Activated CD4-positive, alpha-beta T cell treated with anti-CD3 and anti-CD28 coated beads for 36 hours (primary cell): ENCODE measurements at places on chromosomes 7 and 10. TPM values are rescaled to one million over a fixed set of nuclear protein-coding genes. Genes with fewer than 3 reads are reported as not detected.

- no peak overlapping the region for H3K27ac ChIP-seq
- H3K27me3 ChIP-seq = peaks cover 2% of the 10 kb centered on the region
- H3K36me3 ChIP-seq = no peaks in the 10 kb centered on the region
- no peak overlapping the region for H3K4me3 ChIP-seq
Observed at GRCh38 chr10:126062131-126063032, 166.0 kb downstream of the FANK1 start.

GRCh38 chr7:92934096-92934495, 97.7 kb upstream of the CDK6 start:
- DNase-seq = no peak
- no peak overlapping the region for H3K27ac ChIP-seq
- no peaks in the 10 kb centered on the region for H3K4me1 ChIP-seq
- peaks cover 14% of the 10 kb centered on the region for H3K27me3 ChIP-seq
- no peak overlapping the region for H3K4me3 ChIP-seq

- H3K4me3 ChIP-seq = no peak overlapping the region
- H3K27me3 ChIP-seq = no peaks in the 10 kb centered on the region
- no peak for DNase-seq
- H3K4me1 ChIP-seq = peaks cover 9% of the 10 kb centered on the region
- H3K36me3 ChIP-seq = no peaks in the 10 kb centered on the region
- no peak overlapping the region for H3K27ac ChIP-seq
Observed at GRCh38 chr10:88157981-88158465, 294.6 kb downstream of the PTEN start.

DNA sequence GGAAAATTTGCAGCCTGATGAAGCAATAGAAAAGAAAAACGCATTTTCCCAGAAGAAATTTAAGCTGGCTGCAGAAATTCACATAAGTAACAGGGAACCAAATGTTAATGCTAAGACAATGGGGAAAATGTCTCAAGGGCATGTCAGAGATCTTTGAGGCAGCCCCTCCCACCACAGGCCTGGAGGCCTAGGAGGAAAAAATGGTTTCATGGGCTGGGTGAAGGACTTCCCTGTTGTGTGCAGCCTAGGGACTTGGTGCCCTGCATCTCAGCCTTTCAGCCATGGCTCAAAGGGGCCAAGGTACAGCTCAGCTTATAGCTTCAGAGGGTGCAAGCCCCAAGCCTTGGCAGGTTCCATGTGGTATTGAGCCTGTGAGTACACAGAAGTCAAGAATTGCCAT, 476.1 kb upstream of the DPP6 start:
- no peak for DNase-seq
- H3K4me3 ChIP-seq = no peak overlapping the region
- H3K27me3 ChIP-seq = no peaks in the 10 kb centered on the region
- no peaks in the 10 kb centered on the region for H3K4me1 ChIP-seq
- no peaks in the 10 kb centered on the region for H3K36me3 ChIP-seq

GRCh38 chr10:75165684-75166622, 44.6 kb upstream of the VDAC2 start:
- peak; percentile 24 for DNase-seq
- no peak overlapping the region for H3K4me3 ChIP-seq
- H3K27ac ChIP-seq = peak overlapping the region; percentile 89
- H3K4me1 ChIP-seq = peaks cover 31% of the 10 kb centered on the region
- no peaks in the 10 kb centered on the region for H3K27me3 ChIP-seq

DNA sequence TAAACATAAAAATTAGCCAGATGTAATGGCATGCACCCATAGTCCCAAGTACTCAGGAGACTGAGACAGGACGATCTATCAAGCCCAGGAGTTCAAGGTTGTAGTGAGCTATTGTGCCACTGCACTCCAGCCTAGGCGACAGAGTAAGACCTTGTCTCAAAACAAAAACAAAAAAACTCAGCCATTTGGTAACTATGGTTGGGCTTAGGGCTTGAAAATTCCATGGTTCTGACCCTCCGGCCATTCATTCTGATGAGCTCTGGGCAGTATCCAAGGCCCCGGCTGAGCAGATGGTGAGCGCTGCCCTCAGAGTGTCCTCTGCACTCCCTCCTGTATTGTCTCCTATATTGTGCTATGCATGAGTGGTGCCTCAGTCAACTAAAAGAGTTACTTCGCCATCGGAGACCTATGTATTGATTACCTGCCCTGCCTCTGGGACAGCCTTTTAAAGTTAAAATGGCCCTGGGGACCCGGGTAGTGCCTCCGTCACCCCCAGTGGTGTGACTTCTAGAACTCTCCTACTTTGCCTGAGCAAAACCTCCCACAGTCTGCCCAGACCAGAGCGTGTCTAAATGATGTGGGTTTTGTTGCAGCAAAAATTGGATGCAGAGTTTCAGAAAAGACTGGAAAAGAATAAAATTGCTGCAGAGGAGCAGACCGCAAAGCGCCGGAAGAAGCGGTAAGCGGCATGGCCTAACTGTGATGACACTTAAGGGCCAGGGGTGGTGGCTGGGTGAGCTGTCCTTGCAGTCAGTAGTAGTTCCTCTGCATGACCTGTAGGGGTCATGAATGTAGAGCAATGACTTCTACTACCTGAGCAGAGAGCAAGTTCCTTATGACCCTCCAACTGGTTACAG, 8.1 kb downstream of the PRKRIP1 start:
- H3K36me3 ChIP-seq = peaks cover 49% of the 10 kb centered on the region
- peaks cover 3% of the 10 kb centered on the region for H3K4me1 ChIP-seq
- H3K4me3 ChIP-seq = no peak overlapping the region
- H3K27ac ChIP-seq = peak overlapping the region; percentile 8
- H3K27me3 ChIP-seq = no peaks in the 10 kb centered on the region

GRCh38 chr7:102095321-102096011, 191.2 kb upstream of the SH2B2 start:
- H3K27me3 ChIP-seq = no peaks in the 10 kb centered on the region
- H3K36me3 ChIP-seq = peaks cover 2% of the 10 kb centered on the region

GRCh38 chr10:5532618-5533097, 7.9 kb downstream of the CALML3 start:
- no peaks in the 10 kb centered on the region for H3K4me1 ChIP-seq
- H3K36me3 ChIP-seq = no peaks in the 10 kb centered on the region
- H3K4me3 ChIP-seq = no peak overlapping the region
- H3K27me3 ChIP-seq = no peaks in the 10 kb centered on the region
- H3K27ac ChIP-seq = no peak overlapping the region

DNA sequence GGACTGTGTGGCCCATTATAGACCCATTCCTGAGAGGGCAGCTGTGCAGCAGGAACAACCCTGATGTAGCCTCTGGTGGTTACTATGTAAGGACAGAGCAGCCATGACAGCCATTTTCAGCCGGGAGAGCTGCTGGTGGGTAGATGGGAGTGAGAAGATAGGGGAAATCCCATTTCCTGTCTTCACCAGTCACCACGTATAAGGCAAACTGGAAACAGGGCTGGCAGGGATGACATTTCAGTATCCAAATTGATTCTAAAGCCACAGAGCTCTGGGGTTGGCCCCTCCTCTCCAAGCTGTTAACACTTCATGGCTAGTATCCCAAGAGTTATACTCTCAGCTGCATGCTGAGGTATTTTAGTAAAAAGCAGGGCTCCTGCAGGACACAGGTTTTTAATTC, 15.2 kb upstream of the FZD1 start:
- no peaks in the 10 kb centered on the region for H3K4me1 ChIP-seq
- H3K27ac ChIP-seq = no peak overlapping the region
- no peak for DNase-seq
- H3K27me3 ChIP-seq = peaks cover 2% of the 10 kb centered on the region

- peaks cover 3% of the 10 kb centered on the region for H3K36me3 ChIP-seq
- peaks cover 43% of the 10 kb centered on the region for H3K27me3 ChIP-seq
- DNase-seq = no peak
Observed at GRCh38 chr7:25861601-25862260, 290.3 kb upstream of the NFE2L3 start.

DNA sequence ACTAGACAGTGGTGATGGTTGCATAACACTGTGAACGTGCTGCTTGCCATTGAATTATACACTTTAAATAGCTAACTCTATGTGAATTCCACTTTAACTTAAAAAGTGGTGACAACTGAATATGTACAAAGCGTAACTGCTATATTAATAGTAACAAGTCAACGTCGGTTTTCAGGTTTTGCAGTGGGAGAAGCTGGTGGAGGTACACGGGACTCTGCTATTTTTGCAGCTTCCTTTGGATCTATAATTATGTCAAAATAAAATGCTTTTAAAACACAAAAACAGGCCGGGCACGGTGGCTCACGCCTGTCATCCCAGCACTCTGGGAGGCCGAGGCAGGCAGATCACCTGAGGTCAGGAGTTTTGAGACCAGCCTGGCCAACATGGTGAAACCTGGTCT, 21.0 kb downstream of the AP5Z1 start:
- H3K4me1 ChIP-seq = peaks cover 6% of the 10 kb centered on the region
- H3K27ac ChIP-seq = no peak overlapping the region
- H3K4me3 ChIP-seq = no peak overlapping the region
- no peaks in the 10 kb centered on the region for H3K27me3 ChIP-seq
- peaks cover 4% of the 10 kb centered on the region for H3K36me3 ChIP-seq

DNA sequence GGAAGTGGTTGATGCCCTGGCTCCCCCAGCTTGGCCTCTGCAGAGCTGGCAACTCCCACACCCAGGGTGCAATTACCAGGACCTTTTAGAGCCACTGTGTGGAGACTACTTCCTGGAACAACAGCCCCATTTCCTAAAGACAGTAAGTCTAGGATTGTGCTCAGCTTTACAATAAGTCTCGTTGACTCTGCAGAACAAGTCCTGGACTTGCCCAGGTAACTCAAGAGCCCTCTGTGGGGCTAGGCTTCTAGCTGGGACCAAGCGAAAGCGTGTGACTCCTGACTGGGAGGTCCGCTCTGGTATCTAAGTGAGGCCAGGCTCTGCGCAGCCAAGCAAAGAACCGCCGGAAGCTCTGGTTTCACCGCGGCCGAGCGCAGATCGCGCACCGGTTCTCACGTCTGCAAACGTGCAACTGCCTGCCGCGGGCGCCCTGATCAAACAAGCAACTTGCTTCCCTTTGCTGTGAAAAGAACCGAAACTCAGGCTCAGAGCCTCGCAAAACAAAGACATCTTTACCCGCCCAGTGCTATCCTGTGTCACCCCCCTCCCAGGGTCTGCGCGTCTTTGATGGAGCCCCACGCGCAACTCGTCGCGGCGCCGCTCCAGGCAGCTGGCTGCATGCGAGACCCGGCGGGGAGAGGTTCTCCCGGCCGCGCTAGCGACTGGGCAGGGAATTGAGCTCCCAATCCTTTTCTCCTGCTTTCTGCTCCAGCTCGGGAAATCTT, 4.4 kb upstream of the PDLIM1 start:
- H3K36me3 ChIP-seq = no peaks in the 10 kb centered on the region
- H3K27ac ChIP-seq = no peak overlapping the region
- H3K4me3 ChIP-seq = peak overlapping the region; percentile 43
- H3K27me3 ChIP-seq = peaks cover 28% of the 10 kb centered on the region
- peaks cover 13% of the 10 kb centered on the region for H3K4me1 ChIP-seq

GRCh38 chr7:68458010-68458908, 1140.0 kb upstream of the AUTS2 start:
- no peak overlapping the region for H3K4me3 ChIP-seq
- no peak overlapping the region for H3K27ac ChIP-seq
- no peaks in the 10 kb centered on the region for H3K27me3 ChIP-seq
- no peak for DNase-seq
- H3K4me1 ChIP-seq = no peaks in the 10 kb centered on the region

DNA sequence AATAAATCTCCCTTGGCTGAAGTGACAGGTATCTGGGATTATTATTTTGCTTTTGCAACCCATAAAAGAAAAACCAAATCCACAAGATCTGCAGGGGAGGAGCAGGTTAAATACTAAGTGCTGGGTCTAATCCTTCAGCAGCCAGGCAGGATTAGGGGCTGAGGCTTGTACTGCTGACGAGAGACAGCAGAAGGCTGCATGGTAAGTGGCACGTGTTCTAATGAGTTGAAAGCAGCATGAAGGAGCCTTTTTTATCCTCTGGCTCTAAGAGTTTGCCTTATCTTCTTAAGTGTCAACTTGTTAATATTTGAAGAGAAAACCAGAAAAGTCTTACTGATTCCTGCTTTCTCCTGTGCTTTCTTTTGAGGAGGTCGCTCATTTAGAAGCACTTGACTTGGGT, 50.0 kb downstream of the LYZL2 start:
- no peaks in the 10 kb centered on the region for H3K36me3 ChIP-seq
- no peak overlapping the region for H3K27ac ChIP-seq
- H3K4me1 ChIP-seq = peaks cover 3% of the 10 kb centered on the region

DNA sequence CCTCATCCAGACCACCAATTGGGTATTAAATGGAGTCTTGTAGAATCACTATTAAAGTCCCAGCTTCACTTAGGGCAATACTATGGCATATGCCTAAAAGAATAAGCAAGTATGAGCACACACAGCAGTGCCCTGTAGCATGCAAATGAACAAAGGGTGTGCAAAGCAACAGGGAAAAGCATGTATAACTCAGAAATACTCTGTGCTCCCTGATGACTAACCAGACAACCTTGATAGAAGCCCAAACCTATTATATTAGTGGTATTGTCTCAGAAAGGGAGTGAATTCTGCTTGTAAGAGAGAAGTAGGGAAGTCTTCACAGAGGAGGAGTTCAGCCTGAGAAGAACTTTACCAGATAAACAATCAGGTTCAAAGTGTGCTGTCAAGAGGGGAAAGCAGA, 131.2 kb downstream of the DGKI start:
- peaks cover 4% of the 10 kb centered on the region for H3K27me3 ChIP-seq
- DNase-seq = no peak
- H3K4me3 ChIP-seq = no peak overlapping the region
- H3K36me3 ChIP-seq = no peaks in the 10 kb centered on the region
- H3K4me1 ChIP-seq = no peaks in the 10 kb centered on the region

- peaks cover 61% of the 10 kb centered on the region for H3K27me3 ChIP-seq
- H3K27ac ChIP-seq = no peak within 1 kb of the TSS
- H3K4me1 ChIP-seq = peaks cover 12% of the 10 kb centered on the region
- peak; percentile 46 for DNase-seq
- no peaks in the 10 kb centered on the region for H3K36me3 ChIP-seq
- H3K4me3 ChIP-seq = peak within 1 kb of the TSS; percentile 12
Observed at GRCh38 chr10:86366033-86366901, at the start of gene GRID1. Gene GRID1, minus strand, starts transcription at chr10:86366795.

- no peak for DNase-seq
- no peak overlapping the region for H3K27ac ChIP-seq
- peaks cover 3% of the 10 kb centered on the region for H3K36me3 ChIP-seq
- no peaks in the 10 kb centered on the region for H3K27me3 ChIP-seq
- peaks cover 60% of the 10 kb centered on the region for H3K4me1 ChIP-seq
- no peak overlapping the region for H3K4me3 ChIP-seq
Observed at GRCh38 chr7:151506901-151507382, 12.8 kb downstream of the RHEB start.

DNA sequence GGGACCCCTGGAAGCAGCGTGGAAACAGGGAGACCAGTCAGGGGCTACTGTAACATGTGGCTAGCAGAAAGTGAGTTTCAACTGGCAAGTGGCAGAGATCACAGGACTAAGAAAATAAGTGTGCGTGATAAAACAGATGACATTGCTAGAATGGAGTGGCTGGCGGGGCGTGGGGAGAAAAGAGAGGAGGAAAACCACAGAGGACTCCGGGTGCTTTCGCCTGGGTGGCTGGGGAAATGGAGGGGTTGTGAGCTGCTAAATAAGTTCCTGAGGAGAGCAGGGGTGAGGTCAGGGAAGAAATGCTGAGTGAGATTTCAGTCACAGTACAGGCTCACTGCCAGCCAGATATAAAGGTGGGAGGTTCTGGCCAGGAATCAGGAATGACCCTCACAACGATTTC, 166.9 kb downstream of the MYOF start:
- no peaks in the 10 kb centered on the region for H3K27me3 ChIP-seq
- H3K36me3 ChIP-seq = peaks cover 25% of the 10 kb centered on the region
- H3K4me1 ChIP-seq = no peaks in the 10 kb centered on the region
- no peak overlapping the region for H3K27ac ChIP-seq
- H3K4me3 ChIP-seq = no peak overlapping the region

Gene OR2A12
- total RNA-seq = not detected

Gene MAGI2
- 0.12 TPM for total RNA-seq

Gene TUBAL3
- total RNA-seq = not detected

Gene TRPV5
- not detected for total RNA-seq

Gene SFTPA1
- not detected for total RNA-seq

Gene AQP1
- 0.16 TPM for total RNA-seq

Gene FXYD4
- total RNA-seq = not detected

Gene CDK6
- total RNA-seq = 135 TPM

Gene GNGT1
- total RNA-seq = not detected
